Pancreas (tissue), 10 donors: ENCODE measurements at places on chromosomes 6 and 20.

- no peak for DNase-seq
These were observed 87.0 kb downstream of the DACT2 start for GRCh38 chr6:168232528-168232927.

GRCh38 chr6:35402136-35402855 is 49.8 kb upstream of the FANCE start:
- no peak for DNase-seq

- no peak for DNase-seq
These were observed 3.4 kb downstream of the CST2 start for GRCh38 chr20:23823111-23823510.

DNA sequence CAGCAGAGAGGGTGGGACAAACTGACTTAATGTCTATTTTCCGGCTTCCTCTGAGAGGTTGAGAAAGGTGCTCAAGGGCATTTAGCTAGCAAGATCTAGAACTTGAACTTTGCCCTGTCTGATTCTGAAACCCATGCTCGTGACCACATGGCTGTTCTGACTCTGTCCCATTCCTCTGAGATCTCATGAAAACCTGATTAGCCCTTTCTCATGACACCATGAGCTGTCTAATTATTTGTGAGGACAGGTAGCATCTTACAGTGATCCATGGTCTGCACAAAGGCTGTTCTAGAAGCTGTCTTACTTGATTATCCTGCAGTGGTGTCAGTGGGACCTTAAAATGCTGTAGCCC is 89.6 kb upstream of the TOX2 start:
- no peak for DNase-seq

DNA sequence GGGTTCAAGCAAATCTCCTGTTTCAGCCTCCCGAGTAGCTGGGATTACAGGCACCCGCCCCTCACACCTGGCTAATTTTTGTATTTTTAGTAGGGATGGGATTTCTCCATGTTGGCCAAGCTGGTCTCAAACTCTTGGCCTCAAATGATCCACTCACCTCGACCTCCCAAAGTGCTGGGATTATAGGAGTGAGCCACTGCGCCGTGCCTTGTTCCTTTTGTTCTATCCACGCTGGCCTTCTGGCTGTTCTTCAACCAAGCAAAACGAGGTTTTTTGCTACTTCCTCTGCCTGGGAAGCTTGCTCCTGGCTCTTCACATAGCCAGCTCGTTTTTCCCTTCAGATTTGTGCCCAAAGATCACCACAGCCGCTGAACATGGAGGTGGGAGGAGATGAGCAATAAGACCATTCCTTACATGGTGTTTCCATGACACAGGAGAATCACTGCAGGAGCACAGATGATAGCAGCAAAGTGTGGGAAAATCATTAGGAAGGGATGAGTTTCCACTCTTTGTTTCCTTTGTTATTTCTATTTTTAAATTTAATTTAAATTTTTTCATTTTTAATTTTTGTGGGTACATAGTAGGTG is 201.0 kb upstream of the ZNF217 start:
- DNase-seq = no peak

- DNase-seq = no peak
These were observed 66.9 kb downstream of the GMPR start for GRCh38 chr6:16305246-16305725.

GRCh38 chr6:89398762-89399525 is 13.1 kb downstream of the RRAGD start:
- DNase-seq = no peak

DNA sequence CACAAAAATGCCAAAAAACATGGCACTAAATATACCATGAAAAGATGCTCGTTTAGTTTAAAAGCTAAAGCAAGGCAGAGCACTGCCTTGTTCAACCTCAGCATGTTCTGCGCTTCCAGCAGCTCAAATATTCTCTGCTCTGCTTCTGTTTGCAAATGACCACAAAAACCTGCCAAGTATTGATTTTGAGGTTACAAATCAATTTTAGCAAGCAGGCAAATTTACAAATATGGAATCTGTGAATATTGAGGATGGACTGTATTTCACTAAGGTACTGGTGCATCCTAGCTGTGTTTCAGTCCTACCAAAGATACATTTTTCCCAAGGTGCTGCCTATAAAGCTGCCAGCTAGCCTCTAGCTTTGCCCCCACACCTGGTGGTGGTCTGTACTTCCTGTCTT is 449.9 kb downstream of the PREX1 start:
- no peak for DNase-seq

GRCh38 chr20:7926767-7927166 is 13.5 kb downstream of the HAO1 start:
- no peak for DNase-seq

DNA sequence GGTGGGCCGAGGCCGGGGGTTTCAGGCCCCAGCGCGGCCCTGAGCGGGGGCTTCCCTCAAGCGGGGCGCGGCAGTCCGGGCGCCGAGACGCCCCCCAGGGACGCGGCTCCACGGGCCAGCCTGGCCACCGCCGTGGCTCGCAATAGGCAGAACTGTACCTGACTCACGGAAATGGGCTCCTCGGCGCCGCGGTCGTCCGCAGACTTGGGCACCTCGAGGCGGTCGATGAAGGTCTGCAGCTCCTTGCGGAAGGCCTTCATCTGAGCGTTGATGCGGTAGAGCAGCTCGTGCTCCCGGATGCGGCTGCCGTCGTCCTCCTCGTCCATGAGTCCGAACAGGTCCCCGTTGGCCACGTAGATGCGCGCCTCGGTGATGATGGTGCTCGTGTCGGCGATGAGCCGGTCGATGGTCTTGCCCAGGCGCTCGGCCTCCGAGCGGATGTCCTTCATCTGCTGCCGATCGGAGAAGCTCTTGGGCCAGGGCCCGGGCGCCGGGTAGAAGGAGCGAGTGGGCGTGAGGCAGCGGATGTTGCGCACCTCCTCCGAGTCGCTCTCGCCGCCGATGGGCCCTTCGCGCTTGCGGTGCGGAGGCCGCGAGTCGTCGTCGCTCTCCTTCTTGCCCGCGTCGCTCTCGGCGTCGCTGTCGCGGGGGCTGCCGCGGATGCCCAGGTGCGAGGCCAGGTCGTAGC is 16.1 kb upstream of the KIAA0408 start:
- DNase-seq = no peak
